ENCODE measurements at places on chromosomes 5 and 9.

GRCh38 chr9:129377931-129378661 lies 200.0 kb upstream of the IER5L start:
- no peak for DNase-seq

DNA sequence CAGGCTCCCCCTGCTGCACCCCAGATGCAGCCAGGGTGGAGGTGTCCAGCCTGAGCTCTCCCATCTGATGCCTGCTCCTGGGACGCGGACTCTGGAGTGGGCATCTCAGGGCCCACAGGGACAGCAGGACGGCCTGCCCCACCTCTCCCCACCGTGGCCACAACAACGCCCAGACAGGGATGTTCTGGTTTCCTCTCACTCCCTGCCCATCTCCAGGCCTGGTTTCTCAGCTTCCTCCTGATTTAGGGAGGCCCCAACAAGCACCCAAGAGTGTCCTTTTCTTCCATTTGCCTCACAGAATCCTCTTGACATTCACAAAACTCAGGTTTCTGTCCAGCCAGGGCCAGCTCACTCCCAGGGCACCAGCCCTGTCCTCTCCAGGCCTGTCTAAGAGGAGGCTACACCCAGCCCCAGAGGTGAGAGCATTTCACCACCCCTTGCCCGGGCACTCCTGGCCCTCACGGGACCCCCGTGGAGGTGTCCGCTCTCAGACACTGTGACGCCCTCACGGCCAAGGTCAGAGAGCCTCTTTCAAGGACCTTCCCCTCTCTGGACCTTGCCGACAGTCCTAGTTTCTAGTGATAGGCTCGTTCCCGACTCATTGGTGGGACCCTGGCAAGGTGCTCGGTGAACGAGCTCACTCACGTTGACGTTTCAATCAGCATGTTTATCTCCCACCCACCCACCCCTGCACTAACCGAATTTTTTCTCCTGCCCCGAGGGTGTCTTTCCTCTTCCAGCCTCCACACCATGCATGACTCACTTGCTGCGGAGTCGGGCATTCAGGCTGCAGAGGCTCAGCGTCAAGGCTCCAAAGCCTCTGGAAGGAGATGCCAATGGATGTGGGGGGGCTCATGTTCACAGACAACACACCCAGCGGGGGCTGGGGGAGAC lies 62.0 kb upstream of the UNC5A start:
- no peak for DNase-seq

DNA sequence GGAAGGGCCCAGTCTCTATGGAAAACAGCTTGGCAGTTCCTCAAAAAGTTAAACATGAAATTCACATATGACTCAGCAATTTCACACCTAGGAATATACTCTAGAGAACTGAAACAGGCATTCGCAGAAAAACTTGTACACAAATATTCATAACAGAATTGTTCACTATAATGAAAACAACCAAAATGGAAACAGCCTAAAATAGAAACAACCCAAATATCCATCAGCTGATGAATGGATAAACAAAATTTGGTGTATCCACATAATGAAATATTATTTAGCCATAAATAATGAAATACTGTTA lies 4.8 kb upstream of the GPR150 start:
- no peak for DNase-seq

DNA sequence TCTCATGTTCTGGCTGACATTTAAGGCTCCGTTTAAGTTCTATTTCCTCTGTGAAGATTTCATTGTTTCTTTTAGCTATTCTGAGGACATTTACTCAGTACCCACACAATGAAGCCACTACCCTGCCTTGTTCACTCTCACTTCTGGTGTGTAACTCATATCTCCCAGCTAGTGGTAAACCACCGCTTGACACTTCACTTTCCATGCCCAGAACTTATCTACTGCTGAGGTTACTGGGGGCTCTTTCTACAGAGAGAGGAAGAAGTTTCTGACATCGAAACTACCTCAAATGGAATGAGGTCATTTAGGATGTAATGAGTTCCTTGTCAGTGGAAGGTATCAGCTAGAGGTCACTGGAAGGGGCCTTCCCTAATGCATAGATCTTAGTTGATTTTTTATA lies 501.5 kb downstream of the DMAC1 start:
- DNase-seq = no peak

DNA sequence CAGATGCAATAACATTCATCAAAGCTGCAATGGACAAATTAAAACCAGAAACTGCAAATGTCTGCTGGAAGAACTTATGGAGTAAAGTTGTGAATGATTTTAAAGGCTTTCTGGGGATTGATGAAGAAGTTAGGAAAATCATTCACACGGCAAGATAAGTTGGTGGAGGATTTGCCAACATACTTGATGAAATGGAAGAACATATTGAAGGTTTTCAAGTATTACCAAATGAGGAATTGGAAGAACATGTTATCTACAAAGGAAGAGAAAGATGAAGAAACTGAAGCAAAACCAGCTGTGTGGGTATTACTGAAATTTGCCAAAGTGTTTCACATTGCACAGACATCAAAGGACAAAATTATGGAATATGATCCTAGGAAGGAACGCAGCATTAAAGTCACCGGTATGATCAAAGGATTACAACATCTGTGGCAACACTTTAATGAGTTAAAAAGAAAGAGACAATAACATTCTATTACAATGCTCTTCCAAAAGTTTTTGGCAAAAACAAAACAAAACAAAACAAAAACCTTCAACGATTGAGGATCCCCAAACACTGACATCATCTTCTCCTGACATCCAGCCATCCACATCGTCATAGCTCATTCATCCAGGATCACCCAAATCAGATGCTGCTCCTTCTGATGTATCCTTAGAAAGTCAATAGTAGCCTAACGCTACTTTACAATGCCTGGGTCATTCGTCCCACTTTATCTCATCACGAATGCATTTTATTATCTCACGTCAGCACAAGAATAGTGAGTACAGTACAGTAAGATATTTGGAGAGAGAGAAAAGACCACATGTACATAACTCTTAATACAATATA lies 61.3 kb upstream of the SMC5 start:
- DNase-seq = no peak

GRCh38 chr5:133606835-133607234 lies 5.5 kb downstream of the FSTL4 start:
- DNase-seq = no peak

DNA sequence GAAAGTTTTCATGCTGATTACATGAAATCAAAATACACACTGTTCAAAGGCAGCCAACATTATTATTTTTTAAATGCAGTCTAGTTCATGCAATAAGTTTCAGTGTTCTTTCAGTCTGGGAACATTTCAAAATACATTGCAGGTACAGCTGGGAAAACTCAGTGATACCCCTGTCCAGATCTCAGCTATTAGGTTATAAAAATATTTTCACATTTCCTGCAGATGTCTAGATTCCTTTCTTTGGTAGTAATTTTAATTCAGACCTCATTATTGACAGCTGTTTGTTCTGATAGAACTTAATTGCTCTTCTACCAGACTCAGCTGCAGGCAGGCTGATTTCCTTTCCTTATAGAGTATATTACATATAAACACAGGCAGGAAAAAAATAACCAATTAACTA lies 556.8 kb upstream of the DMAC1 start:
- DNase-seq = no peak

Measured in SK-MEL-5 (cell line).